Aorta (tissue), 5 donors: ENCODE measurements at places on chromosomes 7 and 10.

- no peak for DNase-seq
Measured at GRCh38 chr7:98559958-98560357, 57.1 kb upstream of the NPTX2 start.

GRCh38 chr7:156625580-156625979 is 15.0 kb upstream of the RNF32 start:
- DNase-seq = no peak

DNA sequence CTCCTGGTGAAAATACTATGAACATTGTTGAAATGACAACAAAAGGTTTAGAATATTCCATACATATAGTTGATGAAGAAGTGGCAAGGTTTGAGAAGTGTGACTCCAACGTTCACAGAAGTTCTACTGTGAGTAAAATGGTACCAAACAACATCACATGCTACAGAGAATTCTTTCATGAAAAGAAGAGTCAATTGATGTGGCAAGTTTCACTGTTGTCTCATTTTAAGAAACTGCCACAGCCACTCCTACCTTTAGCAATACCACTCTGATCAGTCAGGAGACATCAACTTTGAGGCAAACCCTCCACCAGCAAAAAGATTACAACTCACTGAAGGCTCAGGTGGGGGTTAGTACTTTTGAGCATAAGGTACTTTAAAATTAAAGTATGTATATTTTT is 693.3 kb downstream of the GRID1 start:
- DNase-seq = no peak

- no peak for DNase-seq
Measured at GRCh38 chr10:5423771-5424170, 11.4 kb downstream of the NET1 start.

DNA sequence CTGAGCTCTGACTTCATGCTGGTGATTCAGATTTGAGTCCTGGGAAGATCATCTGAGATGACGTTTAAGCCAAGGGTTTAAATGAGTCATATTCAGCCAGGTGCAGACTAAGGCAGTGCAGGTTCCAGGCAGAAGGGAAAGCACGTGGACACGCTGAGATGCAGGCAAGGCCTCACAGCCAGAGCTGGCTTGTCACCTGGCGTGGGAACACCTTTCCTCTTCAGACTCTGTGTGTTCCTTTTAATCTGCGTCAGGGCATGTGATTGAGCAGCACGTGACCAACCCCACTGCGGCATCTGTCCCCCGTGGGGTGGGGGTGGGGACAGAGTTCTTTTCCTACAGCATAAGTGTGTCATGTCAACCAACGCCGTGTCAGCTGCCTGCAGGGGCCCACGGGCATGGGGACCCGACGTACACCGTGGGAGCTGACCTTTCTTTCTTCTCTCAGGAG is 10.7 kb upstream of the IDI2 start:
- DNase-seq = no peak

GRCh38 chr10:60461688-60462087 is 72.0 kb upstream of the ANK3 start:
- no peak for DNase-seq

DNA sequence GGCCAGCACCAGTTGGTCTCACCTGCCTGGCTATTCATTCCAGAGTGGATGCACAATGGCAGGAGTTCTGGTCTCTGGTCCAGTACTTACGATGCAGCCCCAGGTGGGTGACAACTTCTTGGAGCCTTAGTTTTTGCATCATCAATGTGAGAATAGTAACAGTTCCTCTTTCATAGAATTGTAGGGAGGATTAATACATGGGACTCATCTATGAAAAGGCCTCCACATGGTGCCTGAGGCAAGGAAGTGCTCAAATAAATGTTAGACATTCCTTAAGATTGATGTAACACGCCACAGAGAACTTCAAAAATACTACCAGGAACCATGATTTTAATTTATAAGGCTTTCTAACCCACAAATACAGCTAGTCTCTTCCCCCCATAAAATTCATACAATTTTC is 120.1 kb upstream of the CHST15 start:
- DNase-seq = no peak

DNA sequence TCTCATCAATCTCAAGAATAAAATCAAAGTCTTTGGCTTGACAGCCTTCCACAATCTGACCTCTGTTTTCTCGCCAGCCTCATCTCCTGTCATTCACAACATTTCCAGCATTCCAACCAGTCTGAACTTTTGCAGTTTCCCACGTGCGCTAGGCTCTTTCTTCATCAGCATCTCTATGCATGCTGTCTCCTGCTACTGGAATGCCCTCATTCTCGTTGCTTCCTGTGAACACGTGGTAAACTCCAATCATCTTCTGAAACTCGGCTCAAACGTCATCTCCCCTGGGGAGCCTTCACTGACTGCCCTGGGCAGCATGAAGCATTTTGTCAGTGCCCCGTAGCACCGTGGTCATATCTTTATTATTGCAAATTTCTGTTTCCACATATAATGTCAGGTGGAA is 12.2 kb upstream of the RSBN1L start:
- no peak for DNase-seq

DNA sequence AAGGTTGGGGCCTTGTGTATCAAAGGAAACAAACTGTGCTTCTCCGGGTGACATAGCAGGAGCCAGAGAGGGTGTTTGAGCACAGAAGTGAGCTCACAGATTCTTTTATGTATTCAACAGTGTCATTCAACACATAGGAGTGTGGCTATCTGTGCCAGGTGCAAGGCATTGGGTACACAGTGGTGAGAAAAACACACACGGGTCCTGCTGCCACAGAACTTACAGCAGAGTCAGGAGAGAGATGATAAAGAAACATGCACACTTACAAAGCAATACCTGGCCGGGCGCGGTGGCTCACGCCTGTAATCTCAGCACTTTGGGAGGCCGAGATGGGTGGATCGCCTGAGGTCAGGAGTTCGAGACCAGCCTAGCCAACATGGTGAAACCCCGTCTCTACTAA is 16.3 kb upstream of the ECHDC3 start:
- no peak for DNase-seq

- DNase-seq = no peak
Measured at GRCh38 chr10:79342811-79343561, 4.3 kb upstream of the PPIF start.

DNA sequence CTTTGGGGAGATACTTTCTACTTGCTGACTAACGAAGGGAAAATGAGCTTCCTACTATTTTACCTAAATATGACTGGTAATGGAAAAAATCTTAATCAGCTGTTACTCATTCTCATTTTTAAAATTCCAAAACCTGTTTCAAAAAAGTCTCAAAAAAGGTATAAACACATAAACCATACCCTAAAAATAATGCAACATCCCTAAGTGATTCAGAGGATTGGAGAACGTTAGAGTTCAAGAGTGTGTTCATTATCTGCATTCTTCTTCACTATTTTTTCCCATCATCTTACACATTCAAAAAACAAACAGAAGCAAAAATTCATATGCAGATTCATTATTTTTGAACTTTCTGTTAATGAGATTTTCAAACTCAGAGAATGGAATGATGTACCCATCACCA is 150.4 kb upstream of the GNAI1 start:
- DNase-seq = no peak

DNA sequence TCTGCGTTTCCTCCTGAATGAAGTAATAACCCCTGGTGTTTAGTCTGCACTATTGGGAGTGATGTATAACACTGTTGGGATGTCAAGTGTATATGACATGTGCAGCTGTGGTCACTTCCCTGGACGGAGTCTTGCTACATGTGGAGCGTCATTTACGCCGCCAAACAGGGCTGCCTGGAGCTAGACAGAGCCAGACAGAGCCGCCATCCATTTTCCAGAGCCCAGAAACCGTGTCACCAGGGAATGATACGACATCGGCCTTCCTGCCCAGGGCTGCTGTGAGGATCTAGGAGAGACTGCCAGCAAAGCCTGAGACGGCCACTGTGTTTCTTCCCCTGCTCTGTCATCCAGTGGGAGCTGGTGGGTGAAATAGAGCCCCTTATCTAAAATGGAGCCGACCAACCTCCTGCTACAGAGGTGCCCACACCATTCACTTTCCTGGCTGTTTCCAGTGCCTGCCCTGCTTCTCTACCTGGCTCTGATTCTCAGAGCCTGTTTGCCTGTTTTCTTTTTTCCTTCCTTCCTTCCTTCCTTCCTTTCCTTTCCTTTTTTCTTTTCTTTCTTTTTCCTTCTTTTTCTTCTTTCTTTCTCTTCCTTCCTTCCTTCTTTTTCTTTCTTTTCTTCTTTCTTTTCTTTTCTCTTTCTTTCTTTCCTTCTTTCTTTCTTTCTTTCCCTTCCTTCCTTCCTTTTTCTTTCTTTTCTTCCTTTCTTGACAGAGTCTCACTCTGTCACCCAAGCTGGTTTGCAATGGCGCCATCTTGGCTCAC is 13.3 kb upstream of the FGFR2 start:
- DNase-seq = no peak

DNA sequence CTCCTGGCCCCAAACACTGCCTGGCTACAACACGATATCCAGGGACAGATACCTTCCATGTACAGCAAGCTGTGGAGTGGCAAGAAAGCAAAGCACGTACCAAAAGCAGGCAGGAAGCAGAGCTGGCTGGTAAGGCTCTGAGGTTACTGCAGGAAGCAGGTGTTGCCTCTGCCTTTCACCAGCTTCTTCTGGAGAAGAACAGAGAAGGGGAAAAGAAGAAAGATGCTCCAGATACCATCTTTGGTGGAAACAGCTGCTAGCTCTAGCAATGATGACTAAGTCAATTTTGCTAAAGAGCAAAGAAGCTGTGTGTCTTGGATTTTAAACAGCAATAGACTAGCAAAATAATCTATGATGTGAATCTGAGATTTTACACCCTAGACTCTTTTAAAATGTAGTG is 34.9 kb upstream of the PRSS1 start:
- DNase-seq = no peak

DNA sequence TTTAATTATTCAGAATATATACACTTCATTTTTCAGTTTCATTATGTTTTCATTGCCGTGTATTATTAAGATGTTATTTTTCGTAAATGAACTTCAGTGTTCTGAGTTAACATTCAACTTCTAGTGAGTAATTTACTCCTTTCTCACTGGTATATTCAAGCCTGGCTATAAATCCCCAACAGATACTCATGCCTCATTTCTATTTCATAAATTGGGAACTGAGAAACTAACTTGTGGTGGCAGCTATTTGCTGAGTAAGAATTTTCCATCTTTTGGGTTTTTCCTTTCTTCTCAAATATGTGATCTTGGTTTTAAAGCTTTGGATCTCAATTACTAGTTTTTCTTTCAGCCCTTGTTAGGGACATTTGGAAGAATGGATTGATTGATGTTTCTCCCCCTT is 281.1 kb downstream of the CDK14 start:
- DNase-seq = no peak

- DNase-seq = no peak
Measured at GRCh38 chr7:127390186-127390816, 2.2 kb downstream of the ZNF800 start.

GRCh38 chr7:47588704-47589225 is 6.9 kb upstream of the TNS3 start:
- DNase-seq = no peak

- DNase-seq = no peak
Measured at GRCh38 chr7:46343802-46344201, 422.7 kb upstream of the IGFBP3 start.

GRCh38 chr7:73585196-73585595 is 6.8 kb upstream of the TBL2 start:
- DNase-seq = no peak

DNA sequence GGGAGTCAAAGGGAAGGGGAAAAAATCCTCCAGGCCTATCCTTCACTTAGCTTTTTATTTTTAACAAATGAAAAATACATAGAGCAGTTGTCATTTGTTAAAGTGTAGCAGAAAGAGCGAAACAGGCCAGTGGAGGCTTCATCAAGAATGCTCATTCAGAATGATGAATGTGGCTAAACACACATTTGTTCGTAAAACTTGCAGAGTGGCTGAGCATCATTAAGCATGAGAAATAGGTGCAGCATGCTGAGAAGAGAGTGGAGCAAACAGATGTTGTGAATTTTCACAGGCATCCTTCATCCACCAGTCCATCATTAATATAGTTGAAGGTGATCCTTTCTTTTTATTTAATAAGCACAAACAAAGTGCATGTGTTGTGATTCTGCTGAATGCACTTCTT is 407.6 kb downstream of the LRMDA start:
- no peak for DNase-seq

DNA sequence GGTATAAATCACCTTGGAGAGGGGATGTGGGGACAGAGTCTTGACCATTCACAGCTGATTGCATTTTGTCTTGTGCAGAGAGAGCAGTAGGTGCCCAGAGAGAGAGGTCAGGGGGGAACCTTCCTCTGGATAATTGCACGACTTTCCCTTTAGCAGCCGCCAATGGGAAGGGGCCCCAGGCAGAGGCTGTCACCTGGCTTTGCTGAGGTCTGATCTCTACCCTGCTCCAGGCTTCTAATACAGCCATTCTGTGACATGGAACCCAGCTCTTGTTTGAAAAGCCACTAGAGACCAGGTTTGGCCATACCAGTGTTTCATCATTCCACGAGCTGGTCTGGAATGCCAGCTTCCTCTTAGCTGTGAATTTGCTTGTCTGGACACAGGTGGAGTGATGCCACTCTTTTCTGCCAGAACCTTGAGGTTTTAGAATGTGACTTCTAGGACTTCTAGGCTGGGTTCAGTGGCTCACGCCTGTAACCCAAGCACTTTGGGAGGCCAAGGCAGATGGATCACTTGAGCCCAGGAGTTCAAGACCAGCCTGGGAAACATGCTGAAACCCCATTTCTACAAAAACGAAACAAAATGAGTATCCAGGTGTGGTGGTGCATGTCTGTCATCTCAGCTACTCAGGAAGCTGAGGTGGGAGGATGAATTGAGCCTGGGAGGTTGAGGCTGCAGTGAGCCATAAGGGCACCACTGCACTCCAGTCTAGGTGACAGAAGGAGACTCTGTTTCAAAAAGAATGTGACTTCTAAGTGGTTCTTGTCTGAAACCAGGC is 159.9 kb downstream of the CAMK1D start:
- DNase-seq = no peak

- DNase-seq = no peak
Measured at GRCh38 chr7:86706406-86706805, 62.7 kb downstream of the GRM3 start.

GRCh38 chr10:62779487-62780248 is 24.9 kb upstream of the ADO start:
- DNase-seq = no peak

DNA sequence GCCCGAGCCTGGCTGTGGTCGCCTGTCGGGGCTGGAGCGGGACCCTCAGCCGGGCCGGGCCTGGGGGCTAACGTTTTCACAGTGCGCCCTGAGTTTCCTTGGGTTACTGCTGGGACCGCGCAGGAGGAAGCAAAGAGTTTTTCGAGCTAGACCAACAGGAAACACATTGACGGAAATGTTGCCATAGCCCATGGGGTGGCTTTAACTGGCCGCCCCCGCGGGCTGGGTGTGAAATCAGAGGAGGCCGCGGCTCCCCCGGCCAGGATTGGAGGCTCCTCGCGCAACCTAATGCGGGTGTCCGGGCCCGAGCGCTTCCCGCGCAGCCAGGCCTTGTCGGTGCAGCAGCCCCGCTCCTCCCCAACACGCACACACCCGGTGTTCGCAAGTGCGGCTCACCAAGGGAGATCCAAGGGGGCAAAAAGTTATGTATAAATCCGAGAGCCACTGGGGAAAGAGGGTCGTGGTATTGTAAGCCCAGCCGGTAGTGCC is 1.9 kb downstream of the HHEX start:
- DNase-seq = peak; percentile 83

GRCh38 chr7:22784346-22784745 is 38.3 kb downstream of the TOMM7 start:
- no peak for DNase-seq

GRCh38 chr10:77381750-77382149 is 255.9 kb downstream of the KCNMA1 start:
- DNase-seq = no peak
